Femur (tissue), 1 donor: ENCODE measurements at places on chromosomes 13 and 19.
A peak's percentile ranks its signal among the peaks of the same experiment; 100 is the strongest.

- no peak for DNase-seq
These were observed 63.8 kb downstream of the KCTD15 start for GRCh38 chr19:33860312-33861090.

DNA sequence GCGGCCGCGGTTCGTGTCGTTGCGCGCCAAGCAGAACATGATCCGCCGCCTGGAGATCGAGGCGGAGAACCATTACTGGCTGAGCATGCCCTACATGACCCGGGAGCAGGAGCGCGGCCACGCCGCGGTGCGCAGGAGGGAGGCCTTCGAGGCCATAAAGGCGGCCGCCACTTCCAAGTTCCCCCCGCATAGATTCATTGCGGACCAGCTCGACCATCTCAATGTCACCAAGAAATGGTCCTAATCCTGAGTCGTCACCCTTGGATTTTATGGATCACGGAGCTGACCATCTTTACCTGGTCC lies 475 bp downstream of the MRPL57 start:
- no peak for DNase-seq

- no peak for DNase-seq
These were observed 1062.5 kb upstream of the PCDH9 start for GRCh38 chr13:68292601-68293000.

- no peak for DNase-seq
These were observed 116.5 kb downstream of the DNAJC15 start for GRCh38 chr13:43139921-43140320.

DNA sequence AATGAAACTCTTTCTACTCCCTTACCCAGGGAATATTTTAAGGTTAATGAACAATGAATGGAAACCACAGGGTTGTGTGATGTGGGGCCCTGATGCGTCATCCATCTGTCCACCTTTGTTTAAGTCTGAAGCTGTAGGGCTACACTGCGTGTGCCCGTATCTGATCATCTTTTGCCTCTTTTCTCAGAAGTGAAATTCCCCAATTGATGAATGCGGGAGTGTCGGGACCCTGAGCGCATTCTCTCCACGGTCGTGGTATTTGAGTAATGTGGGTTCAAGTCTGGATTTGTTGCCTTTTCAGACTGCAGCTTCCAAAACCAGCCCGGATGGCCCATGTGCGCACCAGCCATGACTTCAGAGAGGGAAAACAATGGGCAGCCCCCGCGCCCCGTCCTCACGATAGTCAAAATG lies 112.3 kb downstream of the COL4A2 start:
- no peak for DNase-seq

DNA sequence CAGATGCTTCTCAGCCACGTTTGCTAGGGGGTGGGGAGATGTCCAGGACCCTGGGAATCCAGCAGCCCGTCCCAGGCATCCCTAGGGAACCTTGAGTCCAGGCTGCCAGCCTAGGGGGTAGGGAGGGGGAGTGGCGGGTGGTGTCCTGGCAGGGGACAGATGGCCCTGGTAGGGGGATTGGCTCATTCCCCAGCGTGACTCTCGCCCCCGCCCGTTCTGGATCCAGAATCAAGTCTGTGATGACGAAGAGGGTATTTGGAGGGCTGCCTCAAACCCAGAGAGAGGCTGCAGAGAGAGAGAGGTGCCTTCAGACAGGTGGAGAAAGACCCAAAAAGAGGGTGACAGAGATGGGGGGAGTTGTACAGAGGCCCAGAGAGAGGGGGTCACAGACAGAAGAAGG lies 4.1 kb downstream of the SLC17A7 start:
- no peak for DNase-seq

- DNase-seq = peak; percentile 68
These were observed 141.6 kb upstream of the RFC3 start for GRCh38 chr13:33676045-33676989.

- DNase-seq = no peak
These were observed 4.6 kb upstream of the DNM2 start for GRCh38 chr19:10713317-10713716.

DNA sequence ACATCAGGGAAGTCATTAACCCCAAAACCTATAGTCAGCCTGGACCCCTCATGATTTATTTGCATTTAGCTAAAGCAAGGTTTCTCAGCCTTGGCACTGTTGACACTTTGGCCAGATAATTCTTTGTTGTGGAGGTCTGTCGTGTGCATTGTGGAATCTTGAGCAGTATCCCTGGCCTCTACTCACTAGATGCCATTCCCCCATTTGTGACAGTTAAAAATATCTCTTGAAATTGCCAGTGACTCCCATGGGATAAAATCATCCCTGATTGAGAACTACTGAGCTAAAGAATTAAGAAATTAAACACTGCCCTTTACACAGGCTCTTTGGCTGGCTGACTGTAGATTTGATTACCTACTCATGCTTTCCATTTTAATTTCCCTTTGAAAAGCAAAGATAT lies 102.7 kb downstream of the LMO7 start:
- no peak for DNase-seq

- no peak for DNase-seq
These were observed 310.2 kb downstream of the SLITRK5 start for GRCh38 chr13:87981416-87981815.

DNA sequence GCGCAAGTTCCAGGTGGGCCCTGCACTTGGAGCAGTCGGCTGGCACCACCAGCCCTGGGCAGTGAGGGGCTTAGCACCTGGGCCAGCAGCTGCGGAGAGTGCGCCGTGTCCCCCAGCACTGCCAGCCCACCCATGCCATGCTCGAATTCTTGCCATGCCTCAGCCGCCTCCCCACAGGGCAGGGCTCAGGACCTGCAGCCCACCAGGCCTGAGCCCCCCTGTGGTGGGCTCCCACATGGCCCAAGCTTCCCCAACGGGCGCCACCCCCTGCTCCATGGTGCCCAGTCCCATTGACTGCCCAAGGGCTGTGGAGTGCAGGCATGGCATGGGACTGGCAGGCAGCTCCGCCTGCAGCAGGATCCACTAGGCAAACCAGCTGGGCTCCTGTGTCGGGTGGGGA lies 9.4 kb upstream of the ZNF426 start:
- DNase-seq = no peak

DNA sequence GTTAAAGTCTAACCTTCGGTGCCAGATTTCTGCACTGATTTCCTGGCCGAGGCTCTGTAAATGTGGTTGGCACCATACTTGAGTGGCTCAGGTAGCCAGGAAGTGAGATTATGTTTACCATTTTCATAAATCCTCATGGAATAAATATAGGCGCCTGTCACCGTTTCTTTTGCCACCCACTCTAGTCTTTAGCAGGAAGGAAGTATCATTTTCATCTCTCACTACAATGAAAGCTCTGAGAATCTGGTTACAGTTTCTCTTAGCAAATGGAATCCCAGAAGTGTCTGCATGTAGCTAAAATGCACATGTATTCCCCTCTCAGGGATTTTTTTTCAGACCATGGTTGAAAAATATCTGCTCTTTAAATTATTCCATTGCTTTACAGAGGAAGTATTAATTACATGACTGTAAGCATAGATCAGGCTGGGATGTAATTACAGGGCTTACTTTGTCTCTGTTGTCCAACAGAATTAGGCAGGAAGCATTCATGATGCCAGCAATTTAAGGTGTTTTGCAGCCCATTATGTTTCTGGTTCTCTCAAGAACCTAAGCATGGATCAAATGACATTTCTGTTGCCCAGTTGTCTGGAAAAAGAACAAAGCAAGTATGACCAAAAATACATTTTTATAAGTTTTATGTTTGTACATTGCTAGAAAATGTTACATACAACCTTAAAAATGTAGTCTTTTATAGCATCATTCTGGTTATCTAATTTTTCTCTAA lies 221.7 kb upstream of the SPRY2 start:
- DNase-seq = no peak

DNA sequence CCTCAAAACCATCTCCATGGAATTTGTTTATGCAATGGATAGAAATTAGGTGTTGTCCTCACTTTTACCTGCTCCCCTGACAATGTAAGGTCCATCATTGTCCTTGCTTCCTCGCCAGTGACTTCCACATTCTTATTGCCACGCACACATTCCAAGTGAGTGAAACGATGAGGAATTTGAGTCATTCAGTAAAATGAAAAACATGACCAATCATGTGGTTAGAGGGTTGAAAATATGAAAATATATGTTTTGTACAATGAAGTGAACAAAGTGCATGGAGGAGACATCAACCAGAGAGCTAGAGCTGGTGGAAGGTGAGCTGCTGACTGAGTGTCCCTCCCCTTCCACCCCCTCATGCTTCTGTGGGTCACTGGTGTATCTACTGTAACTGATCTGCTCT lies 91.7 kb downstream of the ATP8A2 start:
- DNase-seq = no peak

DNA sequence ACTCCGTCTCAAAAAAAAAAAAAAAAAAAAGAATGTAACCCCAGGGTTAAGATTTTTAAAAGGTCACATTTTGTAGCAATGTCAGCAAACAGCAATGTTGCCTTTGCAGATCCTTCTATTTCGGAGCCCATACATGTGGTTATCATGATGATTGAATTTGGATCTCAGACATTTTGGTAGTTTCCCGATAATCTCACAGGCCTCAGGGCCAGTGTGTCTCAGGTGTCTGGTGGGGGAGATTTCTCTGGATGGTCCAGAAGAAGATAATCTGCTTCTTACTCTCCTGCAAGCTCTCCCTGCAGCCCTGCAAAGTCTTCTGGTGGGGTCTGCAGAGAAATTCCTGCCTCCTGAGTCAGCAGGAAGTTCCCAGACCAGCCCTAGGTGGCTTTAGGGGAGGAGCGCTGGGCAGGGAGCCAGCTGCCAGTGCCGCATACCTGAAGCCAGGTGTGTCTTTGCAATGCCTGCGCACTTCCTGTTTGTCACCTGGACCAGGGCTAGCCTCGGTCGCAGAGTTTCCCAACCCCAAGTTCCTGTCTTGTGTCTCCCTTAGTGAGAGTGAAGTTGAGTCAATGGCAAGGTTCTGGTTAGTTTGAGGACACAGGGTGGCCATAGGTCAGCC lies 1.4 kb downstream of the SH2D3A start:
- DNase-seq = no peak
